ENCODE measurements at places on chromosomes 12 and 14.

DNA sequence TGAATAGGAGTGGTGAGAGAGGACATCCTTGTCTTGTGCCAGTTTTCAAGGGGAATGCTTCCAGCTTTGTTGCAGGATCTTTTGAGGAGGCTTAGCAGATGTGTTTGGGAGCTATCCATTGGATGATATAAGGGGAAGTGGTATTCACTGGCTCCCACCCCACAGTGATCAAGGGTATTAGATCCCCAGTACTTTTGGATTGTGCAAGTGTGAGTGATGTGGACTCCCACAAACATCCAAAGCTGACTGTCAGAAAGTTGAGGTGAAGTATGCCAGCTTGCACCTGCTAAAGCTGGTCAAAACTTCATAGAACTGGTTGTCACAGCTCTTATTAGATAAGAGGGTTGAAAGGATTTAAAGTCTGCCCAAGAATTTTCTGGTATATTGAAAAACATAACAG is 110.1 kb upstream of the BTG1 start:
- no peak for DNase-seq

DNA sequence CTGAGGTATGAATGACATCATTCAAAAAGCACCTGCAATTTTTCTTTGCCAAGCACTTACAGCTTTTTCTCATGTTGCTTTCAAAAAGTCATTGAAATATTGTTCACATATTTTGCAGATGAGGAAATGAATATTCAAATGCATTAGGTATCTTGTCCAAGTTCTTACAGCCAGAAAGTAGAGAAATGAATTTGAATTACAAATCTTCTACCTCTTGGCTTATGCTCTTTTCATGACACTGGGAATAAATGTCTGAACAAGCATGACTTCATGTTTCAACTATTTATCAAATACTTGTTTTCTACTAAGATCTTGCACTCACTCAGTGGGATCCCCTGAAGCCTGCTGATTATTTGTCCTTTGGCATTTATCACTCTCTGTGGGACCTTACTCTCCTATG is 267.2 kb upstream of the BTG1 start:
- DNase-seq, result no peak

DNA sequence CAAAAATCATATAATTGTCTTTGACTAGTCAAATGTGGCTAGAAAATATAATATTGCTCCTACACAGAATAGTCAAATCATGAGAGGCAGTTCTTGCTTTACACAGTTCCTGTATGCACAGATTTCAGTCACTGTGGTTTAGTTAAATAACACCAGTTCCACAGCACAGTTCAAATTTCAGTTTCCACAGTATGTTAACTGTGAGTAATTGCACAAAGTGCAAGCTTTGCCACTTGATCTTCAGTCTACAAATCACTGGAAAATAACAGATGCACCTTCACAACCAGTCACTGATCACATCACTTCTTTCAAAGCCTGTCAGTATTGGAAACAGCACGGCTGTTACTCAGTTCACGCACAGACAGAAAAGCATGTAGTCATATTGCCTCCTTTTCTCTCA is 38.7 kb downstream of the KCNH5 start:
- DNase-seq, result peak; percentile 4

DNA sequence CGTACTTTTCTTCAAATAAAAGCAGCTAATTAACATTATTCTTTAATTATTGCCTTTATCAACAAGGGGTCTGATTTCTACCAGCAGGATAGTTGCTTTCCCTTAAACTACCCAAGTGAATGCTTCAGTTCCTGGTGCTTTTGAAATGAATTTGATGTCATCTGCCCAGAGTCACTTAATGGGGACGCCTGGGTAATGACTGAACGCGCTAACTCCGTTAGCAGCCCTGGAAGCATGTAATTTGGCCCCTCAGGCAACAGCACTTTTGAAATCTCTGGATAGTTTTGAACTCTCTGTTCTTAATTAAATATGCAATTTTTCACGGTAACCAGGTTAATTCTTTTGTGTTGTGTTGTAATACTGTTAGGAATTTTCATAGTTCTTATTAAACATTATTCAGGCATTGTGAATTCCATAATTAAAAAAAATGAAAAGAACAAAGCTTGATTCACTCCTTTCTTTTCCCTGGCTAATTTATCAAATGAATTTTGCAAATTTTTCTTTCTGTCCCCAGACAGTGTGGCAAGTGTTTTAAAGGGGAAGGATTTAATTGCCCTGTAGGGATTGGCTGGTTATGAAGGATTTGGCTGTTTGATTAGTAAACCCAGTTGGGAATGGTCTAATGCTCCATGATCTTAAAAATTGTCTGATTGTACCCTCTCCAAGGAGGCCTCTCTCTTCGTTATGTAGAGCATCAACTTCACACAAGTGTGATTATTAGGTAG is 137.5 kb upstream of the MYL2 start:
- DNase-seq, result no peak

- no peak for DNase-seq
Observed at GRCh38 chr12:89134213-89134770, 218.0 kb downstream of the DUSP6 start.

- DNase-seq, result no peak
Observed at GRCh38 chr12:19012965-19013364, 116.6 kb upstream of the PLEKHA5 start.

- DNase-seq, result no peak
Observed at GRCh38 chr14:99289394-99290189, 17.6 kb upstream of the BCL11B start.

DNA sequence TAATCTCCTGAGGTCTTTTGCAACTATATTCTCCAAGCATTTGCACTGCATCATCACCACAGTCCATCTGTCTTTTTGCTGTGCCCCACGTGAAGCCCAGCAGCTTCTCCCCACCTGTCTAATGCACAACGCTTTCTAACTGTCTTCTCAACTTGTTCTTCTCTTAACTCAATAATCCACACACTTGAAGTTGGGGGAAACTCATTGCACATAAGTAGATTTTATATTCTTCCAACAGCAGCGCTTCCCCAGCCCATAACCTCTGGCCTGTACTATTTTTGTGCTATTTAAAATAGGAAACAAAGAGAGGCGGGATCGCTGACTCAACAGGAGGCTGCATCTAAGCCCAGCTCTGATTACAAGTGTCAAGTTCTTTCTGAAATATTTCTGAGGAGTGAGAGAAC is 226.7 kb downstream of the GXYLT1 start:
- DNase-seq, result no peak

- no peak for DNase-seq
Observed at GRCh38 chr12:5377997-5378592, 53.8 kb upstream of the NTF3 start.

- no peak for DNase-seq
Observed at GRCh38 chr12:69991690-69992288, 166.8 kb downstream of the MYRFL start.

GRCh38 chr12:110577864-110578693 is 5.0 kb downstream of the PPTC7 start:
- DNase-seq, result peak; percentile 61

GRCh38 chr14:89620436-89620835 is 203.4 kb upstream of the FOXN3 start:
- no peak for DNase-seq

DNA sequence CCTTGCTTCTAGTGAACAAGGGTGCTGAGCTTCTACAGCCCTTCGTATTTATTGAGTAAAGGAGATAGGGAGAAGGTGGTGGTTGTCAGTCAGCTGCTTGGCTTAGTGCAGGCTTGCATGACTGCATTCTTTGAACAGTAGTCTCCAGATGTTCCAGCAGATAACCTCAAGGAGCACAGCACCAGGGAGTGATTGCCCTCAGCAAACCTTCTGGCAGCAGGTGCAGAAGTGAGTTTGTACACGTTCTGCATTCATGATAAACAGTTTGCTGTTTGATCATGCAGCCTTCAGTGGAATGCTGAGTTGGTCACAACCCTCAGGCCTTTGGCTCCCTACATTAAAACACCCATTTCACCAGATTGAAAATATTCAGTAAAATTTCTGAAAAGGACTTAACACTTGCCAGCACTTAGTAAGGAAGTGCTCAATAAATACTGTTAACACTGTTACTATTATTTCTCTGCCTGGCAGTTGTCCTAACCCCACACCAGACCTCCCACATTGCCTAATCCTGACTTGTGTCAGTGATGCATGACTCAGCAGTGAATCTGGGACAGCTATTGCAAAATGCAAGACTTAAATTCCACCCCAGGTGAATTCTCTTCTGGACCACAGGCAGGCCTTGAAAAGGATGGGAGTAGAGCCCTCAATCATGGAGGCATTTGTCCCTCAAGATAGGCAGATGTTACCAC is 18.9 kb upstream of the CARMIL3 start:
- DNase-seq, result no peak

GRCh38 chr12:88093573-88093972 is 48.3 kb downstream of the CEP290 start:
- DNase-seq, result no peak

GRCh38 chr12:108939594-108939993 is 59.7 kb downstream of the DAO start:
- peak; percentile 39 for DNase-seq

DNA sequence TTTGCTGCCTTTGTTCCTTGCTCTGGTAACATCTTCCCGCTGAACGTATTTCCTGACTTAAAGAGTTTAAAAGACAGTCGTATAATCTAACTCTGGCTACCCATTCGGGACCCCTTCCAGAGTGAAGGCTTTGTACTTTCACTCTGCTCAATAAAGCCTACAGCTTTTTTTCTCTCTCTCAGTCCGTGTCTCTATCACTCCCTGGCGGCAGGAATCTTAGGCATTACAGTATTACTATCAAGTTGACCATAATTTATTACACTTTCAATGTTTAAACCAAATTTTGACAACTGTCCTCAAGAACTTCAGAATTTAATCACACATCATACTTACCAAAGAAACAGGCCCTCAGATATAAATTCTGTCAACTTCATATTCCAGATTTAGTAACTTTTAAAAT is 967.9 kb downstream of the FSCB start:
- no peak for DNase-seq

DNA sequence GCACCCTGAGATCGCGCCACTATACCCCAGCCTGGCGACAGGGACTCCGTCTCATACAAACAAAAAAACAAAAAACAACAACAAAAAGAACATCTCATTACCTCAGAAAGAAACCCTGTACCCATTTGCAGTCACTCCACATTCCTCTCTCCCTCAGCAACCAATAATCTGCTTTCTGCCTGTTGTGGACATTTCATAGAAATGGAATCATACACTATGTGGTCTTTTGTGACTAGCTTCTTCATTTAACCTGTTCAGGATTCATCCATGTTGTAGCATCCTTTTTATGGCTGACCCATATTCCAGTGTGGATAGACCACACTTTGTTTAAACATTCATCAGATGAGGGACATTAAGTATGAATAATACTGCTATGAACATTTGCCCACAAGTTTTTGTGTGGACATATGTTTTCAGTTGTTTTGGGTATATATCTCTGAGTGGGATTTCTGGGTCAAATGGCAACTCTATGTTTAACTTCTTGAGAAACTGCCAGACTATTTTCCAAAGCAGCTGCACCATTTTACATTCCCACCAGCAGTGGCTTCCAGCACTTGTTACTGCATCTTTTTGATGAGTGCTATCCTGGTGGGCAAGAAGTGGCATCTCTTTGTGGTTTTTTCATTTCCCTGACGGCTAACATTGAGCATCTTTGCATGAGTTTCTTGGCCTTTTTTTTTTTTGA is 5.9 kb upstream of the RCOR1 start:
- no peak for DNase-seq

- DNase-seq, result peak; percentile 19
Observed at GRCh38 chr14:106518054-106518943, 991.9 kb downstream of the TMEM121 start.

GRCh38 chr12:128458301-128458974 is 191.5 kb downstream of the TMEM132C start:
- DNase-seq, result no peak

DNA sequence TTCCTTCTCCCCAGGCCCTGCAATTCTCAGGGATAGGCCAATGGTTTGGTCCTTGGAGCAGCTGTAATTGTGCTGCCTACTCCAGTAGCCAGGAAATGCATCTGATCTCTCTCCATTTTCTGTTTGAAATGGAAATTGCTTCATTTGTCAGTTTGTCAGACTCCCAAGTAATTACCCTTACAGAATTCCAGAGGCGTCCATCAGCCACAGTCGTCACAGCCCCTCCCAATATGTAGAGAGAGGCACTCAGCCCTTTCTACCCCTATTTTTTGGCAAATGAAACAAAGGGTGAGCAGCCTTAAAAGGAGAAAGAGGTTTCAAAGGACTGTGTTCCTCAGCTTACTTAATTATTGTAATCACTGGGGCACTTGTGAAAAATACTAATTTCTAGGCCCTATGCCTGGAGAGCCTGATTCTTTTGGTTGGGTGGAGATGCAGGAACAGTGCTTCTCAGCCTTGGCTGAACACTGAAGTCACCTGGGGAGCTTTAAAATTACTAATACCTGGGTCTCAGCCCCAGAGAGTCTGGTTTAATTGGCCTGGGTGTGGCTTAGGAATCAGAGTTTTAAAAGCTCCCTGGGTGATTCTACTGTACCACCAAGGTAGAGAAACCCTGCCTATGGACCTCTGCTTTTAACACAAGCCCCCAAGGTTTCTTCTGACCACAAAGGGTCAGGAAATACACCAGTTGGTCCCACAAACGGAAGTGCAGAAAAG is 190.0 kb downstream of the EMP1 start:
- no peak for DNase-seq

DNA sequence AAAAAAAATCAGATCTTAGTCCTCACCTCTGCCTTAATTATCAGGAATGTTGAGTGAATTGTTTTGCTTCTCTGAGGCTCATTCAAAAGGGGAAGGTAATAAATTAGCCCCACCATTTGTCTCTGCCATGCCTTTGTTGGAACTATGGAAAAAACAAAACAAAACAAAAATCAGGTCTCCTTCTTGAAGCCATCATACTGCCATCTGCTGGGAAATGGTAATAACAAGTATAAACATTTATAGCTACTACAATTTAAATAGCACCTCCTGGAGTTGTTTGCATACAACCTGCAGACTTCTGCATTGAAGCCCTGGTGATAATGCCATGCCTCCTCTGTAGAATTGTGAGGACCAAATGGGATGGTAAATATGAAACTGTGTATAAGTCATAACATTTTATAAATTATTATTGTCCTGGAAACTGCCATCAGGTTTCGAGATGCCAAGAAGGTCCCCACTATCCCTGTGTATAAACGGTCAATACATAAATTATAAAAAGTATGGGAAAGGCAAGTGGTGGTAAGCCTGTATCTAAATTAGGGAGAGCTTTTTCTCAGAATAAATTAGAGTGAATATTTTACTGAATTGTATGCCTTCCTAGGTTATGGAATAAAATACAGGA is 87.2 kb upstream of the FGD4 start:
- peak; percentile 40 for DNase-seq

- no peak for DNase-seq
Observed at GRCh38 chr12:2273751-2274150, 221.0 kb downstream of the CACNA1C start.

DNA sequence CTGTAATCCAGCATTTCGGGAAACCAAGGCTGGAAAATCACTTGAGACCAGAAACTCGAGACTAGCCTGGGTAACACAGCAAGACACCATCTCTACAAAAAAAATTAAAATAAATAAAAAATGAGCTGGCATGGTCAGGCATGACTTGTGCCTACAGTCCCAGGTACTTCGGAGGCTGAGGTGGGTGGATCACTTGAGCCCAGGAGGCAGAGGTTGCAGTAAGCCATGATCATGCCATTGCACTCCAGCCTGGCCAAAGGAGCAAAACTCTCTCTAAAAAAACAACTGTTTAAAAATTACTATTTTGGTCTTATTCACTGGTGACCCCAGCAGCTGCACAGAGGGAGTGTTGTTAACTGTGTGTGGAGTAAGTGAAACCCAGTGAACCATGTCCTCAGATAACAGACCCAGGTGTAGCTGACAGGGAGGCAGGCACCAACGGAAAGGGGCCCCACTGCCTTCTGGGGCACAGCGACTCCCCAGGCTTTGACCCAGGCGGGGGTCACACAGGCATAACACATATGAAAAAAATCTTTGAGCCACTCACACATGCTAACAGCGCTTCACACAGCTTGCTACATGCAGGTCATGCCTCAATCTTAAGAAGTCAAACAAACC is 12.1 kb downstream of the DDX54 start:
- no peak for DNase-seq

Measured in GM12864 (cell line).